ENCODE measurements at places on chromosomes 12 and 14.

DNA sequence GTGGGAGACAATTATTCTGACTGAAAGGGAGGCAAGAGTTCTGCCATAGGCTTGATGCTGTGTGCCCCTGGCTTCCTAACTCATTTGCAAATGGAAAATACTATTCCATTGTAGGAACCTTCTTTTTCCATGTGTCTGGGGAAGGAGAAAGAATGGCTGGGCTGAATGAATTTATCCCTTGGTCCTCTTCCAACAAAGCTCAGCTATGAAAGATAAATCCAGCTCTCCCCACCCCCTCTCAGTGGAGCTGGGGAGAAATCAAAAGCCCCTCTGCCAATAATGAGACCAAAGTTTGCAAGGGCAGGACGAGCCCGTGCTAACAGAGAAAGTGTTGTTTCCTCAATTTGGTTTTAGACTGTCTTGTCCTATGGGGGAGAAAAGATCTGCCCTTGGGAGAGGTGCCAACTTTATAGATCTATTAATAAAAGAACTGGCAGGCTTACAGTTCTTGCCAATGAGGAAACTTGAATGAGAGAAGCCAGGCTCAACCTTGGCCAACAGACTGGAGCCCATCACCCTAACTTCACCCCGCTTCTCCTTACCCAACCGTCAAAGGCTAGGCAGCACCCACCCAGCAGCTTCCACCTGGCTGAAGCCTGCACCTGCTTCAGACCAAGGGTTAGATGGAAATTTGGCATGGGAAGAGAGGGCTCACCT, 8.9 kb upstream of the TCL1B start:
- no peak for DNase-seq

GRCh38 chr14:36870776-36871175, 209.1 kb downstream of the PAX9 start:
- no peak for DNase-seq

- no peak for DNase-seq
Observed at GRCh38 chr12:701896-702539, 38.8 kb upstream of the NINJ2 start.

- DNase-seq, result peak; percentile 72
Observed at GRCh38 chr14:21476523-21476924, 235 bp downstream of the RAB2B start.

- DNase-seq, result no peak
Observed at GRCh38 chr12:110934093-110934852, 13.9 kb upstream of the MYL2 start.

DNA sequence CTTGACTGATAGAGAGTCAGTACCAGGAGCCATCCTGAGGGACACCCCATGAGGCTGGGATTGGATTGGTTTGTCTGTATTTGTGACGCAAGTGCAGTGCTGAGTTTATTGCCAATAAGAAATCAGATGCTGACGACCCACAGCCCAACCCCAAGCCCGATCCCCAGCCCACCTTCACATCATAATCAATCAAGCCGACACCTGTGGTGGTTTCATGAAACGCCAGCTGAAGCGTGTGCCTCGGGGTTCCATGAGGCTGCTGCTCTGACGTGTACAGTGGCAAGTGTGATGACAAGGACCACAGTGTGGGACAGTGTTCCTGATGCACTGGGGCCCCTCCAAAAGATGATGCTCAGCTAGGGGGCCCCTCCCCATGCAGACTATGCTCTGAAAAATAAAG, 62.1 kb upstream of the C14orf180 start:
- DNase-seq, result no peak

GRCh38 chr12:124823272-124823970, 40.2 kb downstream of the SCARB1 start:
- no peak for DNase-seq

- no peak for DNase-seq
Observed at GRCh38 chr12:126189856-126190255, 1124.6 kb downstream of the AACS start.

DNA sequence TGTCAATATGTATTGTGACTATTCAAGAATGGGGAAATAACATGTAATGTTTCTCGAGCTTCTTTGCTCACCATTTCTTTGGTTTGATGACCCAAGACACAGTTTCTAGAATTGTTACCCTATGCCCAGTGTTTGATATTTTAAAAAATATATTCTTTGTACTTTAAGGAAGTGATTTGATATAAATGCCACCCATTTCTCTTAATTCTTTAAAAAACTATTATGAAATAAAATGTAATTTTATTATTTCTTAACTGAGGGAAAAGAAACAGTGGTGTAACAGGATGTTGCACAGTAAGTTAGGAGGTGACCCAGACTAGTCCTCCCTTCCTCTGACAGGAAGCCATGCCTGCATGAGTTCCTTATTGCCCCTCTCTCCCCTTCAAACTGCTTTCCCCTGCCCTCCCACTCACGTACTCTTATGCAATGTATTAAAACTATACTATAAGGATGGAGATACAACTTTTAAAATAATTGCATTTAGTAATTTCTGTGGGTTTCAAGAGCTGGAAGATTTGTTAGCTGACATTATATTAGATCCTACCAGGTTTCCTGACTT, 279.4 kb downstream of the TMTC2 start:
- no peak for DNase-seq

- no peak for DNase-seq
Observed at GRCh38 chr14:47899685-47900084, 224.3 kb upstream of the MDGA2 start.

DNA sequence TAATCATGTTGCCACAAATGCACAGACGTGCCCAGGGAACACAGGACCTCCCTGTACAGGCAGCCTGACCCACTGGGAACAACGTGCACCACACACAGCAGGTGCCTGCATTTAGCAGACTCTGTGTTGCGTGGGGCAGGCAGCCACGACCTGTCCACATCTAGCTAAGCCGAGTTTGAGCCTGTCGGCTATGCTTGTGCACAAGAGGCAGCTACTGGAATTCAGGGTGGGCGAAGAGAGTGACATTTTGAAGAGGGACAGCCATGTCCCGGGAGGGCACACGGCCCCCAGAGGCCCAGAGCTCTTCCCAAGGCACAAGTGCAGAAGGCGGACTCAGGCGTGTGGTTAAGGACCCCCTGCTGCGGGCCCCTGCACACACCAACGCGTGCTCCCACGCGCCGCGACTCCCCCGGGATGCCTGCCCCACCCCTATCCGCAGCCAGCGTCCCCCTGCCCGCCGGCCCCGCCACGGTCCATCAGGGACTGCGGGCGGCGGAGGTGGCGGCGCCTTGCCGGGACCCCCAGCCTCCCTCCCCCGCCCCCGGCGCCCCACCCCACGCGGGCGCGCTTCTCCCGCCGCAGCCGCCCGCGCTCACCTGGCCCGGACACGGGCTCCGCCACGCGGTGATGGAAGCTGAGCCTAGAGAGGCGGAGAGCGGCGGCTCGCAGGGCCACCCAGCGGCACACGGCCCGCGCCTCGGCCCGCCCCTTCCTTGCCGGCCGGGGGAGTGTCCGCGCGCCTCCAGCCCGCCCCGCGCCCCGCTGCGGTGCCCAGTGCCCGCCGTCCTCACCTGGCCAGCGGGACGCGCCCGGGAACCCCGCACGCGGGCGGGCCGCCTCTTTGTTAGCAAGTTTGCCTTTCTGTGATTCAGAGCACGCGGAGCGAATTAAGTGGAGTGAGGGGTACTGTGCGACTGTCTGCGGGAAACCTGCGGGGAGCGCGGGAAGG, 125.3 kb upstream of the PRMT8 start:
- DNase-seq, result no peak

DNA sequence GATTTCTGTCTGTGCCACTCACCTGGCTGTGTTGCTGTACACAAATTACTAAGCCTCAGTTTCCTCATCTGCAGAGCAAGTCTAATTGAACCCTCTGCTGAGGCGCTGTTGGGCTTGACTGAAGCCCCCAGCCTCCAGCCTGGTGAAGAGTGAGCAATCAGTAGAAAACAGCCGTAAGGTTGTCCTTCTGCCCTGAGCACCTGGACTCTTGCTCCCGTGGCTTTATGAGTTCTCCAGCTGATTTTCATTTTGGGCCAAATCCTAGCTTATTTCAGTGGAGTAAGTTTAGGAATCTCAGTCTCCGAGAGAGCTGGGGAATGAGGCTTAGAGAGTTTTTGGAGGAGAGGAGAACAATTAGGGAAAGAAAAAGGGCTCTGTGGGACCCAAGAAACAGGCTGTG, 133.9 kb upstream of the EVL start:
- DNase-seq, result no peak

DNA sequence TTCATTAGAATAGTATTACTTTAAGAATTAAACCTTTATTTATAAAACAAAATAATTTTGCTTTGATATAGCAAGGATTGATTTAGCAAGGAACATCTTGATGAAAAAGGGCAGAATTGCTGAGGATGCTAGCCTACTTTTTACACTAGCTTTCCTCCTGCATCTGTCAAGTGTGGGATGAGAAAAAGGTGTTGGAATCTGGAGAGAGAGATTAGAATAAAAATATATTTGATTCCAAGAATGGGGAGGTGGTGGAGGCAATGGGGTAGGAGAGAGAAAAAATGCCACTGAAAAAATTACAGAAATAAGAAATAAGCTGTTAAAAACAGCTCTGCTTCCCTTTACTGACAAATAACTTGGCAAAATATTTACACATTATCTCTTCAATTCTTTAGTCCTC, 98.9 kb downstream of the NUMB start:
- DNase-seq, result no peak

DNA sequence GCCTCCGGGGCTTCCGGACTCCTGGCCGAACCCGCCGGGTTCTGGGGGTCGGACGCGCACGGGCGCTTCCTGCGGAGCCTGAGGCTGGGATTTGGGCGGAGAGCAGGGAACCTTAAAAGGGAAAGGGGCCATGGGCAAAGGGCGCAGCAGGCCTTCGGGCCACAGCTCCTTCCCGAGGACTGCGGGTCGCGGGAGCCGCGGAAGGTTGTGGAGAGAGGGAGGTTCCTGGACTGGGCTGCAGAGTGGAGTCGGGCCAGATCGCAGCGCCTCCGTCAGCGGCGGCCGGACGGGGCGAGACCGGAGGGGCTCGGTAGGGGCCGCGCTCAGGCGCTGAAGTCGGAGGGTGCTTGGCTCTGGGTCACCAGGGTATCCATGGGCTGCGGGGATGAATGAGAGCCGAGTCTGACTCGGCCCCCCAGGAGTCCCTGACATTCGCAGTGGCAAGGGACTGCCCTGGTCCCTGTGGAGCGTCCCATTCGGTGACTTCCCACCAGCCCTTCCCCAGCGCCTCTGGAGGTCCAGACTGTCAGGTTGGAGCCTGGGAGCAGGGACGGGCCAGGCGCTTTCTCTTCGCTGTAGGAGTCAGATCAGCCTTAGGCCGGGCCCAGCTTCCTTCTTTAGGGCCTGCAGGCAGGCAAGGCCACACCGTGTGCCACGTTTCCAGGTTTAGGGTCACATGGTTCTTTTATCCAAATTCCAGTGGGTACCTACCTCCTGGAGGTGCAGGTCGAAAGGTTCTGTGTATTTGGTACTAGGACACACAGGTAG, 938 bp upstream of the SLC25A29 start:
- no peak for DNase-seq

DNA sequence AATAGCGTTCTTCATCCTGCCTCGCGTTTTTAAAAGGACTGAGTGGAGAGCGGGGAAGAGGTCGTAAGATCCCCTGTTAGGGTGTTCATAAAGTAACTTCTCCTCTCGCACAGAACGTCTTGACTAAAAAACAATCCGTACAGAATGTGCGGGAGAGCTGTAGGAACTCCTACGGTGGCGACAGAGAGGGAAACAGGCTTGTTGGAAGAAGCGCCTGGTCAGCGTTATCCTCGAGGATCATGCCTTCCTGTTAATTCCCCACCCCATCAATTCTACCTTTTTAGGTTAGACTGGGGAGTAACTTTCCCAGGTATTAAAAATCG, 399 bp upstream of the WASHC4 start:
- no peak for DNase-seq

DNA sequence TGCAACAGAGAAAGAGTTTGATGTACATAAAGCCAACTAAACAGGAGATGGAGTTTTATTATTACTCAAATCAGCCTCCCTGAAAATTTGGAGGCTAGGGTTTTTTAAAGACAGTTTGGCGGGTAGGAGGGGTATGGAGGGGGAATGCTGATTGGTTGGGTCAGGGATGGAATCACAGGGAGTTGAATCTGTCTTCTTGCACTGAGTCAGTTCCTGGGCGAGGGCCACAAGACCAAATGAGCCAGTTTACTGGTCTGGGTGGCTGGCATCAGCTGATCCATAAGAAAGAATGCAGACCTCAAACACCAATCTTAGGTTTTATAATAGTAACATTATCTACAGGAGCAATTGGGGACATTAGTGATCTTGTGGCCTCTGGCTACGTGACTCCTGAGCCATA, 64.9 kb downstream of the RIN3 start:
- DNase-seq, result no peak

- no peak for DNase-seq
Observed at GRCh38 chr12:13007496-13008233, 7.6 kb upstream of the HEBP1 start.

- no peak for DNase-seq
Observed at GRCh38 chr12:122096591-122097149, 18.1 kb downstream of the MLXIP start.

- no peak for DNase-seq
Observed at GRCh38 chr12:71164166-71164565, 6.4 kb upstream of the TSPAN8 start.

GRCh38 chr12:25250744-25251730, at the start of gene KRAS:
Gene KRAS, minus strand, starts transcription at chr12:25250929.
- DNase-seq, result peak; percentile 88

DNA sequence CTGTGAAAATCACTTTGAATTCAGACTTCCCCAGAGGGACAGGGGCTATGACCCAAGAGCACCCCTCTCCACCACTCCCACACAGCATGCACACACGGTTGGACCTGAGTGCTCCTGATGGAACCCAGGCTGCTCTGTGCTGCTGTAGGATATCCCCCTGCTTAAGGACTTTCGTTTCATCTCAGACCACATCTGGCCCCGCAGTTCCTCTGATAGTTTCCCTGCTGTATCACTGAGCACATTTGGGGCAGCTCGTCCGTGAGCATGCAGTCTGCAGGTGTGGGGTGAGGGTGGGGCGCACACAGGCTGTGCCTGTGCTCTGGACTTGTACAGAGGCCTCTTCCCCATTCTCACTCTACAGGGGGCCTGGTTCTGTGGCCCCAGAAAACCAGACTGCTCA, 345.2 kb upstream of the FKBP4 start:
- DNase-seq, result no peak

- DNase-seq, result no peak
Observed at GRCh38 chr14:57714487-57714931, 151.4 kb downstream of the SLC35F4 start.

DNA sequence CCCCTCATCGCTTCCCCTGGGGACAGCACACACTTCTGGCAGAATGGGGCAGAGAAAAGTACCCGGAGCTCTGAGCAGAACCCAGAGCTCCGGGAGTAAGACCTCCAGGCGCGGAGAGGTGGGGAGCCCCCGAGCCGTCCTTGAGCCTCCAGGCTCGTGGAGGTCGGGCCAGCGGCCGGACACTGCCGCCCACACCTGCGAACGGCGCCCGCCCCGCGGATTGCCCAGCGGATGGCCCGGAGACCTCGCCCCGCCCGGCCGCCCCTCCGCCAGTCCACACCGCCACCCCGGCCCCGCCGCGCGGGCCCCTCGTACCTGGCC, 344 bp downstream of the SPTLC2 start:
- no peak for DNase-seq

DNA sequence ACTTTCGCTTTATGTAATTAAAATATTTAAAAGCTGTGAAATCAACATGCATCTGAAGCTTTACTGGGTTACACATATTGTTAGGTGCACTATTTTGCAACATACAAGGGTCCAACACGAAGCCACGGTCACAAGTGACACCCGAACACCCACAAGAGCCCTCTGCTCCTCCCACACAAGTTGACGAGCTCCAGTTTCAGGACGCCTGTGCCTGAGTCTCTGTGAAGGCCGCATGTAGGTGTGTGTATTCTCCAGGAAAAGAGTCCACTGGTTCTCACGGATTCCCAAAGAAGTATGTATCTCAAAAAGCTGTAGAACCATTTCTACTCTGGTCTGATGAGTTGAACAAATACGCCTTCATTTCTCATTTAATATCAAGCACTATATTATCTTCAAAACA, 12.0 kb downstream of the SLC15A4 start:
- no peak for DNase-seq
